IPS DF 19.7 (cell line): ENCODE measurements at places on chromosomes 7 and 10.

DNA sequence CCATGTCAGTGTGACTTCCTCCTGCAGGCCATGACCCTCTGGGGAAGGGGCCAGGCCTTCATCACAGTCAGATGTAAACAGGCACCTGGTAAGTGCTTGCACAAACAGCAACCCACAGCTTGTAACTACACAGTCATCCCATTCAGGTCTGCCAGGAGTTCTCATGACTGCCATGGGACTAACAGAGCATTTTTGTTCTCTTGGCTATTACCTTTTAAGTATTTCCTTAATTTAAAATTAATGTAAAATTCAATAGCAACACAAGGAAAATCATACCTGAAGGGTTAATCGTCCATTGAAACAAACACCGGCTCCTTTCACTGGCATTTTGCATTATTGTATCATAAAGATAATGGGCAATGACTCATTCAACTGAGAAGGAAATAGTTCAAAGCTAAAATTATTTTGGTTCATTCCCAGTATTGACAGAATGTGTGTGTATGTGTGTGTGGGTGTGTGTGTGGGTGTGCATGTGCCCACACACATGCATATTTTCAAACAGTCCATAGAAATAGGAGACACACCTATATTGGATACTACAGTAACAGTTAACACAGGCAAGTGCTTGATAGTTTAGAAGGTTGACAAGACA lies 307.9 kb downstream of the WDR11 start:
- no peak for DNase-seq

GRCh38 chr7:92375013-92375412 lies 72.3 kb upstream of the GATAD1 start:
- DNase-seq: no peak

- DNase-seq: no peak
Observed at GRCh38 chr7:107032050-107032449, 12.5 kb upstream of the PRKAR2B start.

GRCh38 chr7:98755138-98755898 lies 114.5 kb downstream of the TMEM130 start:
- no peak for DNase-seq
